ENCODE measurements at places on chromosomes 1 and 21.

DNA sequence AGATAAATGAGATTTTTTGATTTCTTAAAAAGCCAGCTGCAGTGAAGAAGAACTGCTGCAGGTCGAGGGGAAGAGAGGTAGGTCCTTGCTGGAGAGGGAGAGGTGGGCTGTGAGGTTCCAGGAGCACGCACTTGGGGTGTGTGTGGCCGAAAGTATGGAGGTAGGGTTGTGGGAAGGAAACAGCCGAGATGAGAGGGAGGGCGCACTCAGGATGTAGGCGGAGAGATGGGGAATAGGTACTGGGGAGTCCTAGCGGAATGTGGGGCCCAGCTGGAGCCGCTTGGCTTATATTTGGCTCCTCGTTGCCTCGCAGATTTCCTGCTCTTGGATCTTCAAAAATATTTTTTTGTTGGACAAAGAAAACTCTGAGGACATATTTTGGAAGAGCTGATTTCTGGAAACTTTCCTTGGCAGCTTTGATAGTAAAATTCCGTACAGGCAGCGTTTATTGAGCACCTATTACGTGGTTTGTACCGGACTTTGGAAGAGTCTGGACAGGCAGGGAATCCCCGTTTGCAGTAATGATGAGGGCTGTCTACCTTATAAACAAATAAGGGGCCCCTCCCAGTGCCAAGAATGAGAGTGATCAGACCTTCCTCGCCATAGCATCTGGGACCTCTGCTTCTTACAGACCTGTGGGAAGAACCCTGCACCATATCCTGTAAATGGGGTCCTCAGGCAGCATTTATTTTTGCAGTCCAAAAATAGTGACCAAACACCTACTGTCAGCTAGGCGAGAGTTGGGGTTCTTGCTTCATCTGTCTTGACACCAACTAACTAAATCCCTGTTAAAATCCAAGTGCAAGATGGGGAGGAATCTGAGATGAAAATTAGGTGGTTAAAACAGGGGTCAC lies 1.5 kb downstream of the LRRC8D start:
- no peak for DNase-seq

- no peak for DNase-seq
Observed at GRCh38 chr1:43973981-43974442, 748 bp upstream of the ATP6V0B start.

DNA sequence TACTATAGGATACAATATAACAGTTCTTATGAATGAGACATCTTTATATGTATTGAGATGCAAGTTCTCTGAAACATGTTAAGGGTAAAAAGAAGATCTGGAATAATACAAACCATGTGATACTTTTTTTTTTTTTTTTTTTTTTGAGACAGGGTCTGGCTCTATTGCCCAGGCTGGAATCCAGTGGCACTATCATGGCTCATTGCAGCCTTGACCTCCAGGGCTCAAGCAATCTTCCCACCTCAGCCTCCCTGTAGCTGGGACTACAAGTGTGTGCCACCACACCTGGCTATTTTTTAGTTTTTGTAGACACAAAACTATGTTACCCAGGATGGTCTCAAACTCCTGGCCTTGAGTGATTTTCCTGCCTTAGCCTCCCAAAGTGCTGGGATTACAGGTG lies 22.1 kb upstream of the MCL1 start:
- no peak for DNase-seq

GRCh38 chr1:86906419-86906818 lies 7.5 kb downstream of the SELENOF start:
- DNase-seq, result no peak

Data from fibroblast of skin of right biceps (primary cell).